Activated B cell treated with CpG ODN at 0.5 μM for 24 hours (primary cell): ENCODE measurements at places on chromosomes 12 and 14. TPM values are rescaled to one million over a fixed set of nuclear protein-coding genes. Genes with fewer than 3 reads are reported as not detected.

The STON2 gene
- 0.51 TPM in 1 of 2 replicates, not detected in the other for total RNA-seq

The FAM181A gene
- total RNA-seq, result not detected in 2 replicates

The RPL36AL gene
- 150 and 166 TPM in 2 replicates for total RNA-seq

The ANKRD33 gene
- total RNA-seq, result not detected in 2 replicates

The TRIM9 gene
- total RNA-seq, result 0.24 and 0.67 TPM in 2 replicates

The PIANP gene
- 0.24 and 0.40 TPM in 2 replicates for total RNA-seq

The PRB2 gene
- total RNA-seq, result not detected in 2 replicates

The CLEC6A gene
- not detected in 2 replicates for total RNA-seq

The GIT2 gene
- total RNA-seq, result 89.2 and 107 TPM in 2 replicates
